ENCODE measurements at places on chromosomes 2 and 18. TPM values are rescaled to one million over a fixed set of nuclear protein-coding genes. Genes with fewer than 3 reads are reported as not detected.

GRCh38 chr18:63464434-63464833, 12.3 kb upstream of the SERPINB5 start:
- DNase-seq: no peak

The ZRANB3 gene
- polyA plus RNA-seq: 8.0 TPM

GRCh38 chr2:27776097-27776496, 4.6 kb downstream of the MRPL33 start:
- DNase-seq: no peak

GRCh38 chr18:33817096-33817495, 239.1 kb downstream of the ASXL3 start:
- DNase-seq: no peak

The DGUOK gene
- polyA plus RNA-seq: 37.4 TPM

GRCh38 chr2:105324101-105324500, 5.4 kb downstream of the TGFBRAP1 start:
- no peak for DNase-seq

The TXNDC2 gene
- 0.12 TPM for polyA plus RNA-seq

- DNase-seq: no peak
Observed at GRCh38 chr18:12309683-12310198, 1.7 kb downstream of the TUBB6 start.

The CNRIP1 gene
- 22.4 TPM for polyA plus RNA-seq

DNA sequence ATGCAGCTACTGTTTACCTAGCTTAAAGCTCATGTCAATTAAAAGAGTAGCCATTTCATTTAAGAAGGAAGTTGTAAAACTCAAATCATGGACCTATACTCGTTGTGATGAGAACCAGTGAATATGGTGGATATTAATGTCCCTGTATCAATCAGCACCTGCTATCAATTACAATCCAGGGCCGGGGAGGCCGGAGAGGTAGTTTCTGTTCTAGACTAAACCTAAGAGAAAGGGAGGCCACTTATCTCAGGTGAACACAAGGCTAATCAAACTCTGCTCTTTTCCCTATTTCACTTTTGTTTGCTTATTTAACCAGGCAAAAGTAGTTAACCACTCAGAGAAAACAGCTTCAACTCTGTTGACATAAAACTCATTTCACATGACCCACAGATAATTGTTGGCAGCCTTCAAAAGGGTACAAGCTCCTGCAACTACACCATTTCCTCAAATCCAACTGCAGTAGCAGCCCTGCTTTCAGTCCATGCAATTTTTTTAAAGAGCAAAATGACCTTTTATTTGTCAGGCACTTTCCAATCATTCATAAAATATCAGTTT, 27.8 kb upstream of the SLC9A2 start:
- no peak for DNase-seq

DNA sequence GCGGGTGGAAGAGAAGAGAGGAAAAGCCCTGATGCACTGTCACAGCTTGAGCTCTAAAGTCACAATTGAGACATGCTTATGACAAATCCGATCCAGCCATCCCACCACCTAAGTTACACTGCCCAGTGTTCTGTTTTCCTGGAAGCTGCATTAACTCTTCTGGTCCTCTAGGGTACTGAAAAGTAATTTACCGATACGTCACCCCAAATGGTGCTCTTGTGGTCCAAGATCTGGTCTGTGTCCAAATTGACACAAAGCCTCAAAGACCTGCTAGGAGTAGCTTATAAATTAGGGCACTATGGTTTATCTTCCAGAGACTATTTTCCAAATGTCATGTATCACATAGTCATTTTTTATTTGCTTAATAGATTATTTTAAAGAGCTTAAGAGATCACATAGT, 186.7 kb upstream of the ETAA1 start:
- no peak for DNase-seq

DNA sequence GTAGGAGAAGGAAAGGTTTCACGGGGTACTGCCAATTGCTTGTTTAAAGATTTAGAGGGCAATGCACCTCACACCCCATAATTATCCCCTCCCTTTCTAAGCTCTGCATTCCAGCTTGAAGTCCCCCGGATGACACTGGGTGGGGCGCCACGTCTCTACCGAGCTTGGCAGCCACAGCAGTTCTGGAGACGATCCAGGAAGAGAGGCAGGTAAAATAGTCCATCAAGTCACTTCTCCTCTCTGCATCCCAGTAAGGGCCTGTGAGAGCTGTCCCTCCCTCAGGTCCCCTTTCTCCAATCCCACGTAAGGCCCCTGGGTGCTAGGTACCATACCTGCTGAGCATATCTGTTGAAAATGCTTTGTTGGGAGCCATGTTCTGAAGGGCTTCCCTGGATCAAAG, 65.7 kb downstream of the CAPN13 start:
- no peak for DNase-seq

DNA sequence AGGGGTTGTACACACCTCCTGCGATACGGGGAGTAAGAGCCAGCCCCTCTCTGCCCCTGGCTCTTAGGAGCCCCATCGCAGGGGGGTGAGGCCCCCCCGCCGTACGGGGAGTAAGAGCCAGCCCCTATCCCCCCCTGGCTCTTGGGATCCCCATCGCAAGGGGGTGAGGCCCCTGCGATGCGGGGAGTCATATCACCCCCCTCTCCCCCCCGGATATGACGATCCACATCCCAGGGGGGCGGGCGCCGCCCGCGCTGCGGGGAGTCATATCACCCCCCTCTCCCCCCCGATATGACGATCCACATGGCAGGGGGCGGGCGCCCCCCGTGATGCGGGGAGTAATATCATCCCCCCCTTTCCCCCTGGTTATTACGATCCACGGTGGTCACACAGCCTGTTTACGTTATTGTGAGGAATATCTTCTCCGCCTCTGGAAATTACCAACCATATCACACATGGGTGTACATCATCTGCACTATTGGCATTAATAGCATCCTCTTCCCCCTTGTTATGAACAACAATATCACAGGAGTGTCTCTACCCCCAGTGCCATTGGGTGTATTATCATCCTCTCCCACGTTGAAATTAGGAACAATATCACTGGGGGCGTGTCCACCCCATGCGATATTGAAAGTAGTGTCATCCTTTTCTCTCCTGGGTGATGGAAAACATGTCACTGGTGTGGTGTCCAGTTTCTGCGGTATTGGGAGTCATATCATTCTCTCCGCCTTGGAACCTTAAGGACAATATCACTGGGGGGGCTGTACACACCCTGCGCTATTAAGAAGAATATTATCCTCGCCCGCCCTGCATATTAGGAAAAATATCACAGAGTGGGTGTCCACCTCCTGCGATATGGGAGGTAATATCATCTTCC, 24.7 kb upstream of the NAGK start:
- no peak for DNase-seq

GRCh38 chr2:158999458-158999857, 31.0 kb downstream of the TANC1 start:
- no peak for DNase-seq

The VWC2L gene
- not detected for polyA plus RNA-seq

DNA sequence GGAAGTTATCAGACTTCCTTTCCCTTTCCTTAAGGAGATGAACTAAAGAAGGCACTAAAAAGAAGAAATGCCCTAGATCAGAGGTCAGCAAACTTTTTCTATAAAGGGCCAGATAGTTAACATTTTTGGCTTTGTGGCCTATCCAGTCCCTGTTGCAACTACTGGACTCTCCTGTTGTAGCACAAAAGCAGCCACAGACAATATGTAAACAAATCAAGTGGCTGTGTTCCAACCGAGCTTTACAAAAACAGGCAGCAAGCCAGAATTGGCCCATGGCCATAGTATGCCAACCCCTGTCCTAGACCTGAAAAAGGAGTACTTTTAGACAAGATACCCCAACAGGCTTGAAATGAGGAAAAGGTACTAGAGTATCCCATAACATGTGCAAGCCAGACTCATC, 10.9 kb downstream of the NHEJ1 start:
- no peak for DNase-seq

DNA sequence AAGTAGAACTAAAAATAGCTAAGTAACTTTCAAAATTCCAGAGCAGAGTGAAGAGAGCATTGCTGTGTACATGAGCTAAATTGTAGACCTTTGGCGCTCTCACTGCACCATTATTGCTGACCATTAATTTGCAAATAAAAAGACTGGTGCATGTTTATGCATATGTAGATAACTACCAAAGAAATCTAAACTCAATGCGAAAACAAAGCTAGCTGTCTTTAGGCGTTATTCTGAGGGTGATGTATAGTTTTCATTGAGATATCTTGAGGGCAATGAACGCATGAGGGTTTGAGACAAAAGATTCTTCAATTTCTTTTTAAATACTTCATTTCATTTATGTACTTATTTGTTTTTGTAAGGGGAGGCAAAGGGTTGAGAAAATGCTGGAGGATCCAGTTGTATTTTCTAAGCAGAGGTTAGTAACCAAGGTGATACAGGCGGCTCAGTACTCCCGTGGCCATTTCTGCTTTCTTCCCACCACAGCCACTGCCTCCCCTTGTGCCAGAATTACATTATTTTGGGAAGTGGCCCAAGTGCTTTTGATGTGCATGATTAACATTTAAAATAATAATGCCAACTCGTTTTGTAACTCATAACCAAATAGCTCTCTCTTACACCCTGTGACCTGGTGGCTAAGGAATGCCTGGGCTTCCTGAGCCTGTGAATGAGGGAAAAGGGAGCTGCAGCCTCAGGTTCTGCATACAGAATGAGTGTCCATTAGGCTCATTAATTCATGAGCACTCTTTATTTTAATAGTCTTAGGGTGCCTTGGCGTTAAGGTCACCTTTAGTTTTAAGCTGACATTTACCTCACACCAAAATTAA, 797.8 kb upstream of the GYPC start:
- no peak for DNase-seq

- DNase-seq: no peak
Observed at GRCh38 chr2:70767079-70767698, 811 bp downstream of the ADD2 start.

The SERPINB4 gene
- polyA plus RNA-seq: 0.35 TPM
